ENCODE measurements at places on chromosomes 2 and 18.
A peak's percentile ranks its signal among the peaks of the same experiment; 100 is the strongest.

DNA sequence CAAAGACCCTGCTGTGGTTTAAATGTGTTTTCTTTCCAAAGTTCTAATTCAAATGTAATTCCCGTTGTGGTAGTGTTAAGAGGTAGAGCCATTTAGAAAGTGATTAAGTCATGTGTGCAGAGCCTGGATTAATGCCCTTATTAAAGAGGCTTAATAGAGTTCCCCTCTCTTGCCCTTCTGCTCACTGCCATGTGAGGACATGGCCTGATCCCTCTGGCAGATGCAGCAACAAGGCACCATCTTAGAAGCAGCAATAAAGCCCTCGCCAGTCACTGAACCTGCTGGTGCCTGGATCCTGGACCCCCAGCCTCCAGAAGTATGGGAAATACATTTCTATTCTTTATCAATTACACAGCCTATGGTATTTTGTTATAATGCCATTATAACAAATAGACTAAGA is 485.2 kb downstream of the DCDC2C start:
- no peaks in the 10 kb centered on the region for H3K4me1 ChIP-seq
- no peak for DNase-seq
- H3K36me3 ChIP-seq, result no peaks in the 10 kb centered on the region
- peaks cover 5% of the 10 kb centered on the region for H3K27me3 ChIP-seq
- H3K4me3 ChIP-seq, result no peak overlapping the region

GRCh38 chr2:185069107-185069506 is 470.8 kb downstream of the ZNF804A start:
- DNase-seq, result no peak
- H3K4me1 ChIP-seq, result no peaks in the 10 kb centered on the region
- H3K36me3 ChIP-seq, result no peaks in the 10 kb centered on the region
- H3K27ac ChIP-seq, result no peak overlapping the region
- no peaks in the 10 kb centered on the region for H3K27me3 ChIP-seq
- no peak overlapping the region for H3K4me3 ChIP-seq

- no peaks in the 10 kb centered on the region for H3K4me1 ChIP-seq
- H3K4me3 ChIP-seq, result no peak overlapping the region
- DNase-seq, result no peak
- no peaks in the 10 kb centered on the region for H3K27me3 ChIP-seq
- no peak overlapping the region for H3K27ac ChIP-seq
Observed at GRCh38 chr2:180334514-180334913, 327.4 kb upstream of the CWC22 start.

DNA sequence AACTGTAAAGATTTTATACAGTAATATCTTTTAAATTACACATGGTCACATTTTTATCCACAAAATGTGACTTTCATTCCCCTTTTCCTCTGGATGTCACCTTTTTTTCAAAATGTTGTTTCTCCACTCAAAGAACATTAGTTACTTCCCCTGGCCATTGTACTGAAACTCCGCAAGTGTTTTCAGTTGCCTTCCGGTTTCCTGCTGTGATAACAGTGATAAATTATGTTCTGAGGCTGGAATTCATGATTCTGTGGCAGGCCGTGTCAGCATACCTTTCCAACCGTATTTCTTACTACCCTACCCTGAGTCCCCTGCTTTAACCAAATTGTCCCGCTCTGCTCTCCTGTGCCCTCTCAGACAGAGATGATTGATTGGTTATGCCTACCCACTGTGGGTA is 53.5 kb downstream of the MGAT5 start:
- no peaks in the 10 kb centered on the region for H3K27me3 ChIP-seq
- no peak overlapping the region for H3K4me3 ChIP-seq
- DNase-seq, result no peak
- peak overlapping the region; percentile 5 for H3K27ac ChIP-seq
- peaks cover 15% of the 10 kb centered on the region for H3K4me1 ChIP-seq

GRCh38 chr2:208977582-208977981 is 446.3 kb upstream of the MAP2 start:
- no peak overlapping the region for H3K4me3 ChIP-seq
- no peak overlapping the region for H3K27ac ChIP-seq
- H3K4me1 ChIP-seq, result no peaks in the 10 kb centered on the region
- no peaks in the 10 kb centered on the region for H3K36me3 ChIP-seq
- DNase-seq, result no peak
- H3K27me3 ChIP-seq, result no peaks in the 10 kb centered on the region
